ENCODE measurements at places on chromosomes 3 and 15. TPM values are rescaled to one million over a fixed set of nuclear protein-coding genes. Genes with fewer than 3 reads are reported as not detected.

Gene ISL2
- total RNA-seq, result not detected

Gene MNS1
- total RNA-seq, result 2.4 TPM

Gene MEGF11
- not detected for total RNA-seq

Gene PCOLCE2
- total RNA-seq, result 36.0 TPM

Gene PLS1
- 1.6 TPM for total RNA-seq

Gene MCF2L2
- 1.3 TPM for total RNA-seq

DNA sequence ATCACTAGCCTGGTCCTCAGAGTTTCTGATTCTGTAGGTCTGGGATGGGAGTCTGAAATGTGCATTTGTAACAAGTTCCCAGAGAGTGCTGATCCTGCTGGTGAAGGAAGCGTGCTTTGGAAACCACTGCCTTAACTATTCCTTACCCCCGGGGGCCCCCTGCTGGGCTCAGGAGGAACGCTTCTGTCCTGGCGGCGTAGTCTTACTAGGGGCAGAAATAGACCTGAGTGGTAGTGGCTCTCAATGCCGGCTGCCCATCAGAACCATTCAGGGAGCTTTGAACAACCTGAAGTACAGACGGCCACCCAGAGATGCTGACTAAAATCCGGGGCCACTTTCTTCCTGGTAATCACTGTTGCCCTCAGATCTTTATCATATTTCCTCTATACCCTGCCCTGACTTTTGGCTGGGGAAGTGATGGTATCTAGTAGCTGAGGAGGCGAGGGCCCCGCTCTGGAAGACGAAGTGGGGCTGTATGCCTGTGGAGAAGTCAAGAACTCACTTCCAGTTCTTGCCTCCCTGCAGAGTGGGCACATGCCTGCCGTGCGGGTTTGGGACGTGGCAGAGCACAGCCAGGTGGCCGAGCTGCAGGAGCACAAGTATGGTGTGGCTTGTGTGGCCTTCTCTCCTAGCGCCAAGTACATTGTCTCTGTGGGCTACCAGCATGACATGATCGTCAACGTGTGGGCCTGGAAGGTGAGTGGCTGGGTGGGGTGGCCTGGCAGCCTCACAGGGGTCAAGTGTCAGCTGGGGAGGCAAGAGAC, 16.3 kb upstream of the JMJD7 start:
- peak; percentile 84 for DNase-seq

DNA sequence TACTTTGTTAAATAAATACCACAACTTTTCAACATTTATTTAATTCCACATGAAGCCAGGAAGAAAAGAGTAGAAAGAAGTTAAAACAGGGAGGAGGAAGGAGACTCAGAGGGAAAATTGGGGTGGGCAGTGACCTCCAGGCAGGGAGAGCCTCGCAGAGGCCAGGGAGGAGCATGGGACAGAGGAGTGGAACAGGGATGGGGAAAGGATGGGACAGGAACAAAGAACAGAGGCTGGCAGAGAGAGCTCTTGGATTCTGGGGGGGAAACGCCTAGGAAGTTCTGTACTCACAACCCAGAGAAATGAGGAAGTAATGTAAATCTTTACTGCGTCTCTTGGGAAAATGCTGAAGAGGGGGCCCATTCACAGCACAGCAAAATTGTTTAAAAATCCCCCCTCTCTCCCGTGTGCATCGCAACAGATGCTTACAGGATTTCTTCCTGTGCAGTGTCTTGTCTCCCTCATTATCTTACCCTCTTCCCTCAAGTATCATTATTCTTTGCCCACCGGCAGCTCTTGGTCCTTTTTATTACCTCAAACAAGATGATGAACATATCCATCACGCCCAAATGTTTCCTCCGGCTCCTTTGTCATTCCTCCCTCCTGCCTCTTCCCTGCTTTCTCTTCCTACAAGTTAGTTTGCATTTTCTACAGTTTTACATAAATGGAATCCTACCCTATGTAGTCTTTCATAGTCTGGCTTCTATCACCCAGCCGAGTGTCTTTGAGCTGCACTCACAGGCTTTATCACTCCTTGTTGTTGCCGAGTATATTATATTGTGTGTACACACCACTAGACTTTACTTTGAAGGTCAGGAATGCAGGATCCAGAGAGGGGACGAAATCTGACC, 65.5 kb downstream of the ARHGAP31 start:
- DNase-seq, result no peak

- no peak for DNase-seq
Measured at GRCh38 chr15:84921121-84921520, 36.7 kb downstream of the SLC28A1 start.

- no peak for DNase-seq
Measured at GRCh38 chr3:193962986-193963685, 172.8 kb upstream of the HES1 start.

- DNase-seq, result peak; percentile 46
Measured at GRCh38 chr3:127786353-127787070, 35.8 kb downstream of the MGLL start.

GRCh38 chr15:41688671-41689070, 28.5 kb downstream of the MGA start:
- no peak for DNase-seq

DNA sequence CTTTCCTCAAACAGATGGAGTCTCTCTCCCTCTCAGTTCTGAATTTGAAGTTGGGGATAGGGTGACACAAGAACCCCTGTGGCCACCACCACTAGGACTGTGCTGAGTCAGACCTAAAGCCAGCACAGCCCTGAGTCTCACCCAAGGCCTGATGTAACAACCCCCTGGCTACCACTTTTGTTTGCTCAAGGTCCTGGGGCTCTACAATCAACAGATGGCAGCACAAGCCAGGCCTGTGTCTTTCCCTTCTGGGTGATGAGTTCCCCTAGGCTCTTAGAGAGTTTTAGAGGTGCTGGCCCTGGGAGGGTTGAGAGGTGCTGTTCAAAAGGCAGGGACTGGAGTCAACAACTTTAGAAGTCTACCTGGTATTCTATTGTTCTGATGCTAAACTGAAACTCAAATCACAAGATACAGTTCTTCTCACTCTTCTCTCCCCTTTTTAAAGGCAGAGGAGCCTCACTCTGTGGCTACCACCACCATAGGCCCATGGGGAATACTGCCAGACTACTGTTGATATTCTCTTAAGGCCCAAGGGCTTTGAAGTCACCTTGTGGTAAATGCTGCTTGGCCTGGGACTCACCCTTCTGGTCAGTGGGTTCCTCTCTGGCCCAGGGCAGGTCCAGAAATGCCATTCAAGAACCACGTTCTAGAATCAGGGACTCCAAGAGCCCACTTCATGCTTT, 6.5 kb downstream of the OR5K4 start:
- DNase-seq, result no peak

- no peak for DNase-seq
Measured at GRCh38 chr15:26128611-26129140, 265.5 kb upstream of the ATP10A start.

DNA sequence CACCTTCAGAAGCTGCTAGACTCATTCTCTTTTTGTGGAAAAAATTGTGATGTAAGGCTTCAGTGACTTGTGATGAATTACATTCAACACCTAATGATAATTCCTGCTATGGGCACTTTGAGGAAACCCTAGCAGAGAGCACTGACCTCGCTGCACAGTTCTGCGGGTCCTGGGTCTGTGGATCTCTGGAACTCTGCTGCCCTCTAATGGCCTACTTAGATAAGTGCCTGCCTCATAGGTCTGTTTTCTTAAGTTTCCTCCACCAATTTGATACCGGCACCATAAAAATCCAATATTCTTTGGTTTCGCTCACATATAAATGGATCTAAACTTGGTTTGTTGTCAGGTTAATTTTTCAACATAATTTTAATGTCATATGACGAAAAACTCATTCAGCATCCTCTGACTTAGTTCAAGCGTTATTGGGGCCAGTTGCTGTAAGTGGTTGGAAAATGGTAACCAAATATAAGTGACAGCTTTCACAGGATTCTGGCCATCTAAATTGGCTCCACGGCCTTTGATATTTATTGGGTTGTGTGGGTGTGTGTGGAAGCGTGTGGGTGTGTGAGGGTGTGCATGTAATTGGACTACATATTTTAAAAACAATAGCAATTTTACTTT, 10.4 kb downstream of the SLITRK3 start:
- no peak for DNase-seq

DNA sequence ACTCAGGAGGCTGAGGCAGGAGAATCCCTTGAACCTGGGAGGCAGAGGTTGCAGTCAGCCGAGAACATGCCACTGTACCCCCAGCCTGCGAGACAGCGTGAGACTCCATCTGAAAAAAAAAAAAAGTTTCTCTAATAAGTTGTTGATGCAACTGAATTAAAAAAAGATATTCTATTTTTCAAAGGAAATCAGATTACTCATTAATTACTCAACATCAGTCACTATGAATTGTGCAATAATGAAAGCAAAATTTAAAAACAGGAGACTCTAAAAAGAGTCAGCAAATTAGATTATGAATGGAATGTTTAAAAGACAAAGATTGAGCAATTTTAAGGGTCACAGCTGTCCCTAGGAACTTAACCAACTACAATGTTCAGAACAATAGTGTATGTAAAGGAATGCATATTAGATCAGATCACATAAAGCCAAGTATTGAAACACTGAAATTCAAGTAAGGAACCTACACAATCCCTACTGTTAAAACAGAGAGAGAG, 60.2 kb upstream of the SLC4A7 start:
- no peak for DNase-seq

GRCh38 chr15:68843425-68844311, 23.0 kb upstream of the ANP32A start:
- no peak for DNase-seq

DNA sequence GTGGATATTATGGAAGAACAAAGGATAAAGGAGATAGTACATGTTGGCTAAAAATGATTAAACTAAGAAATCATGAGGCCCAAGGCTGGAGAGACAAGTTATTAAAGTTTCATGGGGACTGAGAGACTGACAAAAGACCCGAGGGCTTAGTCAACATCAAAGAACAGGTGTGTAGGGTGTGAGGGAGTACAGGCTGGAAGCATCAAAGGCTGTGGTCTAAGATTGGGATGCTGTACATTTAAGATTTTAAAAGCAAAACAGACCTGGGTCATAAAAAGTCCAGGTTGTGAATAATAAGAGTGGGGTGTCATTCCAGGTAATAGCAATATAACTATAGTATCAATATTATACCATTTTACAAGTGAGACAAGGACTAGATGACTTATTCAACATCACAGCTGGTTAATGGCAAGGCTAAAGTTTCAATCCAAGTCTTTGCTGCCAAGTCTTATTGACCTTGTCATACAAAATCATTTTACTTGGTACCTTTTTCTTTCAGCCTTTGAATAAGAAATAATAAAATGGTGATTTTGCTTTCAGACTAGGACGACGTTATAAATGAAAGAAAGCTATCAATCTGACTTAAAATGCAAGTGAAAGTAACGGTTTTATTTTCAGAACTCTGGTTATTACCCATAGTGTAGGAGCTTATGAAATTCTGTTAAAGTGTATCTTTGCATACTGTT, 211.6 kb downstream of the TNIK start:
- DNase-seq, result no peak

DNA sequence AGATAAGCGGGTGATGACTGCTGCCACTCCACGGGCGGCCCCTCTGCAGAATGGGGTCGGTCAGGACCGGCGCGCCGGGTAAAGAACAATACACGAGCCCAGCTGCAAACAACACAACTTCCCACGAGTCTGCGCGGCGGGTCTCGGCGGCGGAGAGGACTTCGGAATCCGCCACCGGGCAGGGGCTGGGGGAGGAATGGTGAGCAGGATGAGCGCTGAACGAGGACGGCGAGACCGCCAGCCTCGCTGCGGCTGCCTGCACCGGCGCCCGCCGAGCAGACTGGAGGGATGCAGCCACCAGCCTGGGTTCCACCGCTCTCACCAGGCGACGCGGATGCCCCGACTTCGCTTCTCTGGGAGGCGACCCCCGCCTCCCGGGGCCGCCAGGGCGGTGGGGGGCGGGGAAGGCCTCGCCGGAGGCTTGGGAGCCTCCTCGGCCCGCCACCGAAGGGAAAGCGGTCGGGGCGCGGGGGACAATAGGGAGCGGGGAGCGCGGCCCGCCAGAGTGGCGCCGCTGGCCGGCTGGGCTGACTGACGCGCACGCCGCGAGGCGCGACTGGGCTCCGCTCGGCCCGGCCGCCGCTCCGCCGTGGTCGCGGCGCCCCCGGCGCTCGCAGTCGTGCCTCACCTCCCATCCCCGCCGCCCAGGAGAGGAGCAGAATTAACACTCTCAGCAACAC, 515 bp downstream of the ADAM10 start:
- DNase-seq, result peak; percentile 56

DNA sequence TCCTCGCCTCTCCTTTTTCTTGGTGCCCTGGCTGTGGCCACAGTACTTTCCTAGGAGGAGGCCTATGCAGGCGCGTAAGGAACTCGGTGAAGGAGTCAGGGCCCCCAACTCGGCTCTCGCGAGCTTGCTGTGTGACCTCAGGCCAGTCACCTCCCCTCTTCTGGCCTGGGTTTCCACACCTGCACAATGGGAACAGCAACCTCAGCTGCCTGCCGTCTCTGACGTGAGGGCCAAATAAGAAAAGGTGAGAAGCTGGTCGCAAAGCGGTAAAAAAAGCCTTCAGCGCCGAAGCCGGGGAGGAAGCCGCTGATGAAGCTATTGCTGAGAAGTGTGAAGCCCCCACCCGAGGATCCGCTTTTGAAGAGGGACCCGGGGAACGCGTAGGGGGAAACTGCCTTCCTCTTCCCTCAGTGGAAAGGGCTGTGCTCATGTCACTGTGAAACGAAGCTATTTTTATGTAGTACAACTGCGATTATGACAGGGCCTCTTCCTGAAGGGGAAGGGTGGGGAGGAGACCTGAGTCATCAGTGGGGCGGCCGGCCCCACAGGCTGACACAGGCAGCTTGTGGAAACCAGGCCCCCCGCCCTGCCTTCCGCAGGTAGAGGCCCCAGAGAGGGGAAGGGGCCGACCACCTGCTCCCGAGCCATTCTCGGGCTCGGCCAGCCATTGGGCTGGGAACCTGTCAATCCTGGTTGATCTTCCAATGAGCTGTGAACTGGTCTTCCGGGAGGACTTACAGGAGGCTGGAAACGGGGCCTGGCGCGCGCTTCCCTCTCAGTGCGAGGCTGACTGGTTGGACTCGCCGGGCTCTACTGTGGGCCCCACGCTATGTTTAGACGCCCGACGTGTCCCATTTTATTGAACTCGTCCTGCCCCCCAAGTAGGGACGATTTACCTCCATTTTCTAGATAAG, 18.0 kb upstream of the ANKDD1A start:
- DNase-seq, result peak; percentile 83

DNA sequence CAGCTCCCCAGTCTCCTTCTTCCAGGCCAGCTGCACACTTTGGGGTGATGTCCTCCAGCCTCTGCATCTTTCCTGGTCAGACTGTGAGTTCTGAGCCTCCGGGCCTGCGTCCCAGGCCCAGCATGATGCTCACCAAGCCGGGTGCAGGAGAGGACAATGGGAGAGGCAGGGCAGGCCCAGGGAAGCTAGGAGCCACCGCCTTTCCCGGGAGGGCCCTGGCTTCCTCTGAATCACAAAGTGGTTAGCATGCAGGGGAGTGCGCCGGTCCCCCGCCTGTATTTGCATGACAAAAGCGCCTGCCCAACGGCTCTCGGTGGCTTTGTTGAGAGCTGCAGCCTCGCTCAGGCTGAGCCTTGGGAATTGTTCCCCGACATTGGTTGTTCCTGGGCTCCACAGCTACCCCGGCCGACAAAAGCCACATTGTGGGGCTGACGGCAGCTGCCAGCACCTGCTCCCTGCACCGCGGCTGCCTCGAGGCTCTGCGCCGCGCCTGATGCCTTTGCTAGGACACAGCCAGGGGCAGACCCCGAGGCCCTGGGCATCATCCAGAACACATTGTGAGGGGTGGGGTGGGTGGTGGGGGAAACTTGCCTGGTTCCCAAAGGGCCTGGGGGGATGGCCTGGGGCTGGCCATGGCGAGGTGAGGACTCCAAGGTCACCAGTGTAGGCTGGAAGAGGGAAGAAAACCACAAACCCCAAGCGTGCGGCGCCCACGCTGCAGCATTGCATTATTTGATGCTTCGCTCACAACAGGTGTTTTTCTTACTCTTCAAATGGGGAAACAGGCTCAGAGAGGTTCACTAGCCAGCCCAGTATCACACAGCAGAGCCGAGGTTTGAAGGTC, 20.0 kb upstream of the KLF13 start:
- DNase-seq, result no peak

Measured in breast epithelium (tissue), 4 donors.